ENCODE measurements at places on chromosomes 4 and X.

- DNase-seq = no peak
Observed at GRCh38 chr4:113468165-113469022, 293.1 kb downstream of the CAMK2D start.

GRCh38 chr4:153018031-153018430 lies 81.9 kb downstream of the FHDC1 start:
- DNase-seq = no peak

- DNase-seq = no peak
Observed at GRCh38 chr4:183205709-183206108, 106.7 kb downstream of the WWC2 start.

DNA sequence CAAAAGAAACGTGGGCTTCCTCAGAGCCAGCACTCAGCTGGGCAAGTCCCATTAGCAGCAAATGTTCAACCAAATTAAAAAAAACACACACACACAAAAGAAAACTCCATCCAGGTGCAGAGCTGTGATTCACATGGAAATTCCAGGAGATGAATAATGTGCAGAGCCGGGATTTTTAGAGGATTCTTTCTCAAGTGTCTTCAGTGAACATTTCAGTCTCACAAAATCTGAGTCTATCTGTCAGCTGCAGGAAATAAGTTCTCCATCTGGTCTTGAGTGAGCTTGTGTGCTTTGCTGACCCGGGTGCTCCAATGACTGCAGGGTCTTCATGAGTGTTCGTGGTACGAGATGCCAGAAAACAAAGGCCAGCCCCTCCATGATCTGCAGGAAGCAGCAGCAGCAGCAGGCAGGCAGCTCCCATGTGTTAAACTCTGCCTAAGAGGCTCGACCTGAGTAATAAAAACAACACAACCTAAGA lies 44.3 kb downstream of the RASGEF1B start:
- DNase-seq = no peak
